Endodermal cell (in vitro differentiated cells): ENCODE measurements at places on chromosomes 12 and 14. TPM values are rescaled to one million over a fixed set of nuclear protein-coding genes. Genes with fewer than 3 reads are reported as not detected.

DNA sequence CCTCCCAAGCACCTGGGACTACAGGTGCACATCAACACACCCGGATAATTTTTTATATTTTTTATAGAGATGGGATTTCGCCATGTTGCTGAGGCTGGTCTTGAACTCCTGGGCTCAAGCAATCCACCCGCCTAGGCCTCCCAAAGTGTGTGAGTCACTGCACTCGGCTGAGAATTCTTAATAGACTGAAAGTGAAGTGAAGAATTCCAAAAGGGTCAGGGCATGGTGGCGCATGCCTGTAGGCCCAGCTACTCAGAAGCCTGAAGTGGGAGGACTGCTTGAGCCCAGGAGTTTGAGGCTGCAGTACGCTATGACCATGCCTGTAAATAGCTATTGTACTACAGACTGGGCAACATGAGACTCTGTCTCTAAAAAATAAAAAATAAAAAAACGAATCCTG lies 43.7 kb downstream of the TCHP start:
- DNase-seq: no peak

DNA sequence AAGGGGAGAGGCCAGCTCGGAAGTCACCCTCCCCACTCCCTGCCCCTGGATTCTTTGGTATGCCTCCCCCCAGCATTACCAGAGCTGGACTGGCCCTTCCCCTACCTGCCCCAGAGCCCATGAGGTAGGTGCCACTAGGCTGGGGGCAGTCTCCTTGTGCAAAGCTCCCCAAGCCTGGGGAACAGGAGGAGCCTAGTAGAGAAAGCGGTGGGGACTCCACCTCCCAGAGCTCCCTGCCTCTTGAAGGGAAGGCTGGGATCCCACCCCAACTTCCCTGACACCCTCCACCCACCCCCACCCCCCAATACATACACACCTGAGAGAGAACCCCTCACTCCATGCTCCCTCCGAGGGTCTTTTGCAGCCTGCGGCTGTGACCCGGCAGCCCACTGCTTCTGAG lies 30.4 kb downstream of the FIGNL2 start:
- no peak for DNase-seq

DNA sequence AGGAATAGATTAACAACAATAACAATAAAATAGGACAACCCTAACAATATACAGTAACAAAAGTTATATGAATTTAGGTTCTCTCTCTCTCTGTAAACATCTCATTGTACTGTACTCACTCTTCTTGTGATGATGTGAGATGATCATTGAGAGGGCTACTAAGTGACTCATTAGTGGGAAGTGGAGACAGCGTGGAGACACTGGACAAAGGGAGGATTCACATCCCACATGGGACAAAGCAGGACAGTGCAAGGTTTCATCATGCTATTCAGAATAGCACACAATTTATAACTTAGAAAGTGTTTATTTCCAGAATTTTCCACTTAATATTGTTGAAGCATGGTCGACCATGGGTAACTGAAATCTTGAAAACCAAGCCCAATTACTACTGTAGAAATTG lies 26.0 kb upstream of the SPATA7 start:
- no peak for DNase-seq

MAP1LC3B2 gene
- 1.4 and 3.2 TPM in 2 replicates for total RNA-seq

- DNase-seq: peak; percentile 73
These were observed 826.3 kb downstream of the BCL11B start for GRCh38 chr14:98445718-98446117.

DNA sequence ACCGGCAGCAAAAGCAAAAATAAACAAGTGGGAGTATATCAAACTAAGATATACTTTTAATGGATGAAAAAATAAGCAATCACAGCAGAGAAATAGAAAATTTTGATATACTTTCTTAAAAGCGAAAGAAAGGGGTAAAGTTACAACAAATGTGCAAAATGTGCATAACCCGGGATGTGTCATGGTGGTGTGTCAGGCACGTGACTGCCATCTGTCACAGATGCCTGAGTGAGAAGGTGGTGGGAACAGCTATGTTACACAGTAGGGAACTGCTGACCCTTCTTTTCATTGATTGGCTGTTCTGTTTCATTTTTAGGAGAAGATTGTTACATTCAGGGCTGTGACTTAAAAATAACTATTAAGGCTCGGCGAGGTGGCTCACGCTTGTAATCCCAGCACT lies 168.1 kb upstream of the PELI2 start:
- no peak for DNase-seq
